Vagina (tissue), 2 donors: ENCODE measurements at places on chromosomes 6 and 20.

DNA sequence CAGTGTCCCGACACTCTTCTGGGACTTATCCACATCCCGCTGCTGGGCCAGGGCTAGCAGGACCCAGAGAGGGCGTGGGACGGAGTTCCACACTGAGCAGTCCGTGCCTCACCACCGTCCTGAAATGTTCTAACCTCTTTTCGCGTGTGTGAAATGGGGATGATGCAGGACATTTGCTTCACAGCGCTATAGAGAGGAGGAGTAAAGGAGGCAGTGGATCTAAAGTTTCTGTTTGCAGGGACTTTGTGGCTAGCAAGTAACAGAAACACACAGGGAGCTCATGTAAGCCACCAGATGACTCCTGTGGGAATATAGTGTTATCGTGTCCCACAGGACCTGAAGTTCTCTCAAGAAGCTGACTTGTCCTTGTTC, 634 bp downstream of the ITPA start:
- no peak for DNase-seq

GRCh38 chr6:53119772-53120409, 28.8 kb downstream of the GCM1 start:
- peak; percentile 79 for DNase-seq

DNA sequence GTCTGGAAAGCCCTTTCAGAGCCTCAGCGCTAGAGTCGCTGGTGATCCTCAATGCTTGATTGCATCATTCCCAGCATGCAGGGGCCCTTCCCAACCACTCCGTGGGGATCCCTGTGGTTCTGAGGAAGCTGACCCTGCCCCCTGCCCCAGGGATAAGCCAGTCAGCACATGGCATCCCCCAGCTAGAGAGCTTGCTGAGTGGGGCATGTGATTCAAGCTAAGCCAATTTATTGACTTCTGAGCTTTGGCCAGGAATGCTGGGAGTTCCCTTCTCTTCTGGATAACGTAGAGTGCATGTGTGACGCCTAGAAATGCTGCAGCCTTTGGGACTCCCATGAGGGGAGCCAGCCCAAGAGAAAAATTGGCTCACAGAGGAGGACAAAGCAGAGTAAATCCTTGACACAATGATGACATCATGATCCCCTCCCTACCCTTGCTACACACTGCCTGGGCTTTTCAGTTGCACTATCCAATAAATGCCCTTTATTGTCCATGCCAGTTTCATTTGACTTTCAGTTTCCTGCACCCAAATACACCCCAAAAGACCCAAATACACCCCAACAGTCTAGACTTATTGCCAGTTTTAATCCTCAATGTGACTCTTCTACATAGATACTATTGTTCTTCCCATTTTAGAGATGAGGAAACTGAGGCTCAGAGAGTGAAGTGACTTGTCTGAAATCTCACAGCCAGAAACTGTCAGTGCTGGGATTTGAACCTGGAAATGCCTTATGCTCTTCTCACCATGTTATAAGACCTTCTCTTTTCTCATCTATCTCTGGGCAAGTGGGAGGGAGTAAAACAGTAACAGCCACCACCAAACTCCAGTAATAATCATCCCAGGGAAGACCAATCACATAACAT, 34.3 kb downstream of the KCNB1 start:
- no peak for DNase-seq

DNA sequence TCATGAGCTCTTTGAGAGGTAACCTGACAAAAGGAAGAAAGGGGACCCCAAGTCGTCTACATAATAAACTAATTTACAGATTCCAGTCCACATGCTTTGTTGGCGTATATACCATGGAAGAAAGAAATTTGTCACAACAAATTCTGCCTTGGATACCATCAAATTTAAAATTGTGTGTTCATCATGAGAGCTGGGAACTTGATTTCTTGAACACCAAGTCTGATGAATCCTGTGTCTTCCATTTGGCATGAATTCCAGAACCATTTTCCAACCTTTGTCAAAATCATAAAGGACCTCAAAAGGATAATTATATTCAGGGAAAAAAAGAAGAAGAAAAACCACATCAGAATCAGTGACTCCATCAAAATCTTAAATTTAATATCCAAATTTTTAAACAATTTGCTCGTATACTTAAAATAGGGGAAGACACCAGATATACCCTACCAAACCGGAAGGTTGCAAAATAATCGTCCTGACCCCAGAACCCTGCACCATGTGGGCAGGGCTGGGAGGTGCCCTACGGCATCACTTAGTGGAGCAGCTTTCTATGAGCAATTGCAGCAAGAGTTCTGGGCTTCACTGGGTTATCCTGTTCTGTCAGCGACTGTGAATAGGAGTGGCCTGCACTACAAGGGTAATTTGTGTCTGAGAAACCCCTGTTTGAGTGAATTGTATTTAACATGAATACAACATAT, 74.1 kb upstream of the INSM1 start:
- no peak for DNase-seq

DNA sequence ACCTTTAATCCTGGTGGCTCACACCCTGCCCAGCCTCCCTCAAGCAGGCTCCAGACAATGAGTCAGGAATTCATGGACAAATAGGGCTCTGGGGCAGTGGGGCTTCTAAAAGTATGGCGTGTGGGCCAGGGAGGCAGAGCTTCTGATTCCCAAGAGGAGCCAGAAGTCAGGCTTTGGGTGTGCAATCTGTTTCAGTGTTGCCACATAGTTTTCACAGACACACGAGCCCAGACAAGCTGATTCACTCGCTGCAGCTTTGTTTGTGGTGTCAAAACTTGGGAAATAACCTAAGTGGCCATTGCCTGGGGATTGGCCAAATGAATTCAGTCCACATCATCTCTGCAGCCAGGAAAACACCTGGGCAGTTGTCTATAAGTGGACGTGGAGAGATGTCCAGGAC, 9.2 kb downstream of the PEDS1 start:
- peak; percentile 95 for DNase-seq

GRCh38 chr6:113647143-113647889, 209.8 kb upstream of the MARCKS start:
- DNase-seq, result no peak

GRCh38 chr6:150704447-150705192, 104.9 kb downstream of the PLEKHG1 start:
- DNase-seq, result no peak
